AG08395 (cell line): ENCODE measurements at places on chromosomes 7 and 10.

GRCh38 chr7:129858490-129858889, 94.3 kb downstream of the UBE2H start:
- no peak for DNase-seq

- DNase-seq = no peak
Observed at GRCh38 chr7:50957855-50958254, 175.2 kb upstream of the GRB10 start.

- DNase-seq = no peak
Observed at GRCh38 chr10:132469197-132469884, 68.2 kb upstream of the INPP5A start.

DNA sequence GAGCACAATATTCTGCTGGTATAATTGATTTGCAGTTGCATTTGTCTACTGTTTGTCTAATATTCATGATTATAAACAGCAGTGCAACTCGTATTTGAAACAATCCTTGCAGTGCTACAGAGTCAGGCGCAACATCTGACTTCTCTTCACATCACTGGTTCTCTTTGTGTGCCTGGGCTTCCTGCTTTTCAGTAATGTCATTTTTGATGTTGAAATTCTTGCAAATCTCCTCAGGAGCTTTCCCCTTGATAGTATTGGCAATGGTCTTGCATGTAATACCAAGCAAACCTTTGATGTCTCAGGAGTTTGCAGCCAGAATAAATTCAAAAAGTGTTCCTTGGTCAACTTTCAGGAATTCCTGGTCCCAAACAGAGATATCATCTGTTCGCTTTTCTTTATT, 20.2 kb downstream of the HPS6 start:
- no peak for DNase-seq

GRCh38 chr7:108453320-108453719, 2.9 kb downstream of the NRCAM start:
- no peak for DNase-seq

GRCh38 chr10:15670880-15671279, 48.8 kb downstream of the ITGA8 start:
- no peak for DNase-seq

DNA sequence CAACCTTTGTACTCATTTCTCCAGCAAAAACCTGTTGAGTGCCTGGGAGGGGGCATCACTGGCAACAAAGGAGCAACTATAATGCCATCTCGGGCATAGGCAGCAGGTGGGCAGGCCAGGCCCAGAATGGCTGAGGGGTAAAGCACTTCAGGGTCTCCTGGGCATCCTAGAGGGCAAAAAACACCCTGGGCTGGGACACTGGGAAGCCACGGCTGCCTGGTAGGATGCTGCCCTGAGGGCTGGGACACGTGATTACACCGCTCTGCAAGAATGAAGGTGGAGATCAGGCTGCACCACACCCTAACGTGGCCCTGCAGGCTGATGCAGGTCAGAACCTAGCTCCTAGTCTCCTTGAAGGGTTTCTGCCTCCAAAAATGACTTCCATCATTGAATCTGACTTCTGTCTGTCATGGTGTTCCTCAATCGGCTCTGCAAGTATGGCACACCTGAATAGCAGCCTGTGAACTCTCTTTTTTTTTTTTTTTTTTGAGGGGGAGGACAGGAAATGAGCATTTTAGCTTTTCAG, 4.5 kb upstream of the TRAPPC14 start:
- DNase-seq = no peak

- DNase-seq = no peak
Observed at GRCh38 chr7:35038354-35038753, 1.1 kb upstream of the DPY19L1 start.

DNA sequence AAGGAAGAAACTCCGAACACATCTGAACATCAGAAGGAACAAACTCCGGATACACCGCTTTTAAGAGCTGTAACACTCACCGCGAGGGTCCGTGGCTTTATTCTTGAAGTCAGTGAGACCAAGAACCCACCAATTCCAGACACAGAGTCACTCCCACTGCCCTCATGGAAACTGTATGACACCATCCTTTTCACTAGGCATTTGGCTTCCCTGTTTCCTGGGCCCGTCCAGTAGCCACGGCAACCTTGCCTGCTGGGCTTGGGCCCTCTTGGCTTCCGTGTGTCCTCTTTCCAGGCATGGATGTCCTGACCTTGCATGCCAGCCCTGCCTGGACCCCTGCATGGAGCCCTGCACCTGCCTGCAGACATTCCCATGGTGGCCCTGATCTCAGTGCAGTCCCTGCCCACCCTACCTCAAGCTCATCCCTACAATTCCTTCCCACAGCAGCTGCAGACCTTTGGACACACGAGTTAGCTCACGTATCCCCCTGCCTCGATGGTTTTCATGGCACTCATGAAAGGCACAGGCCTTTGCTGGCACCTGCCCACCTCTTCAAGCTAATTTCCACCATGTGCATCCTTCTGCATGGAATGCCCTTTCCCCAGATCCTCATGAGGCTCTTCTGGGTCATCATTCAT, 6.7 kb downstream of the SH2D4B start:
- no peak for DNase-seq

DNA sequence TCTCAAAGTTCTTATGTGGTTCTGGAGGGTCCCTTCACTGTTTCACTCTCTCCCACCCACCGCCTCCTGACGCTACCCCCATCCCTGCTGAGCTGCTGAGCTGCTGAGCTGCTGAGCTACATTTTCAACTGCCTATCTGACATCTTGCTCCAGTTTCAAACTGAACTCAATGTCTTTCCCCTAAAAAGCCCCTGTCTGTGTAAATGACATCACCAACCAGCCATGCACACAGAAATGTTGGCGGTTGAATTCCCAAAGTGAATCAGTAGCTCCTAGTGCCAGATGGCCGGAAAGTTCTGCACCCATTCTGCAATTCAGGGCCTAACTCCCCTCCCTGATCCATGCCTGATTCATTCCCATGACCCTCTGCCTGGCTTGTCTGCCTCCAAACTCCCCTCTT, 71.2 kb downstream of the WNT2 start:
- peak; percentile 91 for DNase-seq

GRCh38 chr7:80883154-80884025, 35.5 kb downstream of the SEMA3C start:
- DNase-seq = peak; percentile 83

- DNase-seq = peak; percentile 86
Observed at GRCh38 chr7:116630932-116631671, 40.9 kb upstream of the MET start.
